ENCODE measurements at places on chromosomes 7 and 10.

- DNase-seq, result no peak
Observed at GRCh38 chr7:121570365-121570764, 174.3 kb upstream of the FAM3C start.

- no peak for DNase-seq
Observed at GRCh38 chr7:158353606-158354570, 233.7 kb downstream of the PTPRN2 start.

DNA sequence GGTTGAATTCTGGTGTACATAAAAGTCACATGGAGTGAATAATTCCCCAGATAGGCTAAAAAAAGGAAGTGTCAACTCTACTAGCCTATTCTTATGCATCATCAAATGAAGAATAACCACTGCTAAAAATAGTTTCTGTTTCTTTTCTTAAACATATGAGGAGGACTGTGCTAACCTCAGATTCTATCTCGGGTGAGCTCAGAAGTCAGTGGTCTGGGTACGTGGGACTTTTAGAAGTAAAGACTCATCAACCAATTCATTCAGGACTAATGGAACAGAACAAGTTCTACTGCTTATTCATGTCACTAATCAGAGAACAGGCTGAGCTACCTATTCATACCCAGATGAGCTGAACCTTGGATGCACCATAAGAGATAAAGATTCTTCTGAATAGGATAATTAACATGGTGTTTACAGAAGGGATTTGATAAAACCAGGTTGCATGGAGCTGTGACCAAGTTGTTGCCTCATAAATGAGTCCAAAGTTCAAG, 9.5 kb upstream of the ASAH2 start:
- DNase-seq, result peak; percentile 12

- DNase-seq, result no peak
Observed at GRCh38 chr7:978049-978346, 2.6 kb upstream of the COX19 start.

- no peak for DNase-seq
Observed at GRCh38 chr10:103658049-103658577, 164.6 kb downstream of the NEURL1 start.

DNA sequence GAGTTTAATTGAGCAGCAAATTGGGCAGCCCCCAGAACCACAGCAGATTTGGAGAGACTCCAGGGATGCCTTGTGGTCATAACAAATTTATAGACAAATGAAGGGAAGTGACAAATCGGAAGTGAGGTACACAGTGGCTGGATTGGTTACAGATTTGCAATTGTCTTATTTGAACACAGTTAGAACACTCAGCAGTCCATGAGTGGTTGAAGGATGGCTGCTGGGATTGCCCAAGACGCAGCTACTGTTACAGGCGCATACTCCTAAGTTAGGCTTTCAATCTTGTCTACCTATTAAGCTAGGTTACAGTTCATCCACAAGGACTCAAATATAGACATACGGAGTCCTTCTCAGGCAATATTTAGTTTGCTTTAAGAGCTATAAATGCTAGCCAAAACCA, 7.4 kb downstream of the ACADSB start:
- DNase-seq, result no peak

DNA sequence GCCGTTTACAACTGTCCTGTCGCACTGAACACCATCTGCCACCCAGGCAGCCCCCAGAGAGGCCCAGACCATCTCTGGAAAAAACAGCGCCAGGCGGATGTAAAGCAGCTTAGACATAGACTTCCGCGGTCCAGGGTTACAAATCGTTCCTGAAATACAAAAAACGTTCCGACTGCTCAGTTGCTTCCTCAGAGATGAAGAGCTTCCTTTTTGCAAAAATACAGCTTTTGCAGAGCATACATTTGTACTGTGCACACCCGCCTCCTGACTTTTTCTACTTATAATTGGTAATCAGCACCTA, 11.4 kb downstream of the DAGLB start:
- no peak for DNase-seq

DNA sequence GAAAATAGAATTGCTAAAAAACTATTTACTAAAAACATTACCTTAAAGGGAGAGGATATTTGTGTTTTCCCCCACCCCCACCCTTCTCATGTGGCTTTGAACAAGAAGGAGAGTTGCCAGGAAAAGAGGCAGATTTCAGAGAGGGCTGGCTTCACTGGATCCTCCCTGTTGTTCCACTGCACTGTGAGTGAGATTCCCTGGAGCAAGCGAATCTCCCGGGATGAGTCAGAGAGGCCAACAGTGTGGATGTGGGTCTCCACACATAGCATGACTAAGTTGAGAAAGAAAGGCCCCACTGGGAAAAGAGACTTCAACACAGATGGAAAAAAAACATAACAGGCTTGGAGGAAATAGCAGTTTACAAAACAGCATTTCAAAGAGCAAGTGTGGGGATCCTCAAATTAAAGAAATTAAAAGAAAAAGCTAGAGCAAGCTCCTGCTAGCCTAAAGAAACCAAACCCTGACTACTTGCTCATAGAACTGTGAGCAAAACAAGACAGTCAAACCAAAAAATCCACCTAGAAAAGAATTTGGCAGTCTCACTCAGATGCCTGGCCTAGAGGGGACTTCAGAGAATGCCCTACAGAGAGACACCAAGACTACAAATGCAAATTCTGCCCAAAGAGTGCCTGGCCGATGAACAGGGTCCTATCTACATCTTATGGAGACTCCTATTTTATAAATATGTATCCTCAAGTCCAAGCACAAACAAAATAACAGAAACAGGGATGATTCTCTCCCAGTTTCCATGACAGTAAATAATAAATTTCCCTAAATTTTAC, 3.4 kb downstream of the CAV1 start:
- peak; percentile 97 for DNase-seq

DNA sequence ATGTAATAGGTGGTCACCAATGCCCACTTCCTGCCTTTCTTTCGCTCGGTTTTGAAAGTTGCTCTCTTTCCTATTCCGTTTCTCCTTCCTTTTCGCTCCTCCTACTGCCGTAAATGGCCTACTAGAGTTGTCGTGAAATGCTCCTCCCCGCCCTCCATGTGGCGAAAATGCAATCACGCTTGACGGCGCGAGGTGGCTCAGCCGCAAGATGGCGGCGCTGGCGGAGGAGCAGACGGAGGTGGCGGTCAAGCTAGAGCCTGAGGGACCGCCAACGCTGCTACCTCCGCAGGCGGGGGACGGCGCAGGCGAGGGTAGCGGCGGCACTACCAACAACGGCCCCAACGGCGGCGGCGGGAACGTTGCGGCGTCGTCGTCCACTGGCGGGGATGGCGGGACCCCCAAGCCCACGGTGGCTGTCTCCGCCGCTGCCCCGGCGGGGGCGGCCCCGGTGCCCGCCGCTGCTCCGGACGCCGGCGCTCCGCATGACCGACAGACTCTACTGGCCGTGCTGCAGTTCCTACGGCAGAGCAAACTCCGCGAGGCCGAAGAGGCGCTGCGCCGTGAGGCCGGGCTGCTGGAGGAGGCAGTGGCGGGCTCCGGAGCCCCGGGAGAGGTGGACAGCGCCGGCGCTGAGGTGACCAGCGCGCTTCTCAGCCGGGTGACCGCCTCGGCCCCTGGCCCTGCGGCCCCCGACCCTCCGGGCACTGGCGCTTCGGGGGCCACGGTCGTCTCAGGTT, at the start of gene TAF5:
Gene TAF5 (plus strand): TSS at position 195 of the 737 bp plus-strand sequence. CDS start 14 bp downstream, at position 209.
- DNase-seq, result peak; percentile 97

DNA sequence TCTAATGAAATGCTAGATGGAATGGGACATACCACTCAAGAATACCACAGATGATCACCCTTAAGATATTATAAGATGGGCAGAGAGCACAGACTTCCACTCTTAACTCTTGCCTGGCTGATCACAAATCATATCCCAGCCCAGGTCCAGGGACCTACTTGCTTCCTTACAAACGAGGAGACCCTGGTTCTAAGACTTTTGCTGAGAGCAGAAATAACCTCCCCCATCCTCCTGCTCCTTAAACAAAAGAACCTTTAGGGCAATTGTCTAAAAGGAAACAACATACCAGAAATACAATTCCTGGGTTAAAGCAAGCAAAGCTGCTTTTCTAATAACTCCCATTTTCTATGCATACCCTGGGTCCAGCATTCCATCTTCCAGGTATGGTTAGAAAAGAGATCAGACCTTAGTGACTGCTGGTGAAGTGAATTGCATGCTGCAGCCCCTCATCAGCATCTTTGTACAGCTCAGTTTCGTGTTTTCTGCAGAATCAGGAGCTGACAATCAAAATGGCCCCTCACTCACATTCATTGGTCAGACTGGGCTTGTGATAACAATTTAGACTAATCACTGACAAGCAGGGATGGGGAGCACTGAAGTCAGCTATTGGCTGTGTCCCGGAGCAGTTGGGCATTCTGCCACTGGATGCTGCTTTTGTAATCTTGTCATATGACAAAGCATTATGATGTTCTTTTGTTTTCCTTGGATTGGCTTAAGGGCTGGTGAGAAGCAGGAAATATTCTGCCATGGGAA, 14.6 kb downstream of the IFIT3 start:
- peak; percentile 79 for DNase-seq

DNA sequence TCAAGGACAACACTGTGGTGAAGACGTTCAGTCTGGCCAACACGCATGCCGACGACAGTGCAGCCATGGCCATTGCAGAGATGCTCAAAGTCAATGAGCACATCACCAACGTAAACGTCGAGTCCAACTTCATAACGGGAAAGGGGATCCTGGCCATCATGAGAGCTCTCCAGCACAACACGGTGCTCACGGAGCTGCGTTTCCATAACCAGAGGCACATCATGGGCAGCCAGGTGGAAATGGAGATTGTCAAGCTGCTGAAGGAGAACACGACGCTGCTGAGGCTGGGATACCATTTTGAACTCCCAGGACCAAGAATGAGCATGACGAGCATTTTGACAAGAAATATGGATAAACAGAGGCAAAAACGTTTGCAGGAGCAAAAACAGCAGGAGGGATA, 6.6 kb downstream of the LMOD2 start:
- DNase-seq, result no peak

DNA sequence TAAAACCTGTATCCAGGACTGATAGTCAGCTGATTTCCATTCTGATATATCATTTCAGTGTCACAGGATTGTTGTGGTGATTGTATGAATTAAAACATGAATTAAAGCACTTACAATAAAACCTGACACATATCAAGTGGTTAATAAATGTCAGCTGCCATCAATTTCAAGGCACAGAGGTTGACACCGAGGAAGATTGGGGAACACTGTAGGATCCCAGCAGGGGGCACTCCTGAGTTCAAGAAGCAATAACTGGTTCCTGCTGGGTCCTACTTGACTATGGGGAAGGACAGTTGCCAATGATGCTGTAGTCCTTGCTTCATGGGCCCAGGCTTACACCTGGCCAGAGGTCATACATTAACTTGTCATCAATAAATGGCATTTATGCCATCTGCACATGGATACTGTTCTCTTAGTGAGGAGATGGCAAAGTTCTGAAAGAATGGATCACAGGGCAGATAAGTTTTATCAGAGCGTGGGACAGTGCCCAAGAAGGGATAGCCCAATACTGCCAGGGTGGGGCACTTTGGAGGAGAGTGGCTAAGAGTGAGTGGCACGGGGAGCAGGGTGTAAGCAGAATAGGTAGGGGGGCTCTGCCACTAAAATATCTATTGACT, 24.1 kb downstream of the FZD1 start:
- DNase-seq, result peak; percentile 6

GRCh38 chr10:69838418-69838817, 36.7 kb downstream of the COL13A1 start:
- no peak for DNase-seq

- no peak for DNase-seq
Observed at GRCh38 chr7:157439761-157440160, 103.0 kb downstream of the DNAJB6 start.

- no peak for DNase-seq
Observed at GRCh38 chr7:99629643-99630042, 12.9 kb downstream of the ZSCAN25 start.

DNA sequence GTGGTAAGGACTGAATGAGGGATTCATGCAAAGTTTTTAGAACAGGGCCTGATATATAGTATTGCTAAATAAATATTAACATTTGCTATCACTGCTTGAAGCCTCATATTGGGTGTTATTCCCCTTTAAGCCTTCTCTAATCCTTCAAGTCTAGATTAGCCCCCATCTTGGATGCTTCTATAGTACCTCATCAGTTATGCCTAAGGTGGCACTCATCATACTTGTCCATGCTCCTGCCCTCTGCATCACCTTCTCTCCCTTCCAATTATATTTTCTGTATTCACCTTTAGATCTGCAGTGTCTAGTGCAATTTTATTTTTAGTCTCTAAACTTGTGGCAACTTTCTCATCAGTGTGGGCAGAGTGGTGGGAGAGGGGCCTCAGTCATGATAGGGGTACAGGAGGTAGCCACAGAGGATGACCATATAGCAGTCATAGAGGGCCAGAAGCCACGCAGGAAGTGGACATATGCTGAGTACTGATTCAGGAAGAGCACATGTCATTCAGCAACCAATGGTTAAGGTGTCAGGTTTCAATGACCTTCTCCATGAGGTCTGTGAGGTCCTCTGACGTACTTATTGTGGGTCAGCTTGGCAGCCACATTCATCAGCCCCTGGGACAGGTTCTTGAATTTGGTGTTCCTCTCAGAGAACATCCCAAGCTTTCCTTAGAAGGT, 2.5 kb downstream of the ENTPD1 start:
- no peak for DNase-seq

GRCh38 chr7:11473807-11474424, 358.1 kb downstream of the THSD7A start:
- no peak for DNase-seq

GRCh38 chr7:16315280-16315679, 106.1 kb downstream of the CRPPA start:
- DNase-seq, result no peak

GRCh38 chr10:102545265-102545871, 41.6 kb downstream of the SUFU start:
- DNase-seq, result no peak

GRCh38 chr7:37740398-37740797, 56.8 kb downstream of the GPR141 start:
- no peak for DNase-seq

GRCh38 chr10:23793577-23793976, 354.7 kb downstream of the OTUD1 start:
- no peak for DNase-seq

- DNase-seq, result no peak
Observed at GRCh38 chr10:52232561-52233350, 81.3 kb upstream of the DKK1 start.

DNA sequence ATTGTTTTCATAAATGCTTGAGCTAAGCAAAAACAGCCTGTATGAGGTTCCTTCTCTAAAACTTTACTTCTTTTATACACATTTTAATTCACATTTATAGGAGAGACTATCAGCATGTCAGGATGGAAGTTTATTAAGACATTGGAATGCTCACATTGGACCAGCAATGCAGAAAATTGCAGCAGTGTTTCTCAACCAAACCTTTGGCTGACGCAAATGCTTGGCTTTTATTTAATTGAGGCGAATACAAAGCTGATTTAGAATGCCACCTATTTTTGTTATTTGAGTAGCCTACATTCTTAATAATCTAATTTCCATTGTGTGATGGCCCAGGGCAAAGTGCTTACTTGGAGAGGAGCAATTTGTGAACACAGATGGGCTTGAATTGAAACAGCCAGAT, 283.2 kb downstream of the ARL4A start:
- no peak for DNase-seq

GRCh38 chr7:159310457-159311171, 165.9 kb upstream of the VIPR2 start:
- DNase-seq, result no peak
